Peyer's patch (tissue), 4 donors: ENCODE measurements at places on chromosomes 1 and 21.

- DNase-seq, result no peak
These were observed 276.9 kb downstream of the TM2D1 start for GRCh38 chr1:61447968-61448430.

GRCh38 chr1:7538849-7539768, 232.0 kb upstream of the VAMP3 start:
- no peak for DNase-seq

DNA sequence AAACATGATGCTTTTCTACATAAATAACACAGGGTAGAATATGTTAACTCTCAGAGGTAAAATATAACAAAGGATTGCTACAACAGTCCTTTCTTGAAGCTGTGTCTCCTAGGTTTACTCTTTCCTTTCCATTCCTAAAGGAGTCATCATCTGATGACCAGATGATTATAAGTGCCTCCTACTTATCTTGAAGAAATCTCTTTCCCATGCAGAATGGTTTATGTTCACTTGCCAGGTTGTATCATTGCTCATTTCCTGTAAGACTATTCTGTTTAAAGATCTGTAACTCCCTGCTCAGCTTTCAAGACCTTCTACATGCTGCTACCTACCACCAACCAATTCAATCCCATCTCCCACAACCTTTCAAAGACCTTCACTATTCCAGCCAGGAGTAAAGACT, 51.5 kb upstream of the PTCH2 start:
- DNase-seq, result no peak

DNA sequence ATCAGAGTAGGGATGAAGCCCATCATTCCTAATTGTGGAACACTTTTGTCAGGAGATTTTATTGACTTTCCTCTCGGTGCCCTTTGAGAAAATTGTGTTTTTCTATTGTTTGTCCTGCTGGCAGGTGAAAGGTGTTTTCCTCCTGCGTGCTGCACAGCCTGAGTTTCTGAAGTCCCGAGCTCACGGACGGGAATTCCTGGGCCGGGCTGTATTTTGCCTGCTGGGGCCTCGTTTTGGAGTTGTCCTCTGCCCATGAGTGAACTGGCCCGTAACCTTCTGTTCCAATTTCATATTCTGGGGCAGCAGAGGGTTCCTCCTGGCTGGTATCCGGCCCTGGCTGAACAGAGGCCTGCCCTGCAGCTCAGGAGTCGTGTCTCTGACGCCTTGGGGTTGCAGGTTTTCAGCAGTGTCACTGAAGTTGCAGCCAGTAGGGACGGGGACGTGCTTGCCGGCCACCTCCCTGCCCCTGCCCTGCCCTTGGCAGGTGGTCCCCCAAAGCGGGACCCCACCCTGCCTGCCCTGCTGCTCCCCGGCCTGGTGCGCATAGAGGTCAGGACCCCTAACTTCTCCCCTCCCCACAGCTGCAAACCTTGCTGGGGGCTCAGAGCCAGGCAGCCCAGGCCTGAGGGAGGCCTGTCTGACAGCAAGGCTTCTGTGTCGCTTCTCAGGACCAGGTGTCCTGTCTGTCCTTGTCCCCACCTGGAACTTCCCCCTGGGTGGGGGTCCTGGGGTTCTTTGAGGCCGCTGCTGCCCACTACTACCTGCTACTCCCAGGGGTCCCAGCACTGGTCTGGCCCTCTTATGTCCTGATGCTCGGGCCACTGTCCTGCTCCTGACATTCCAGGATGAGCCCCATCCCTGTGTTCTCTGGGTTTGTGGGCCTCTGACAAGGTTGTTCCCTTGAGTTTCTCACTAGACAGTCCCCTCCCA, 49.0 kb downstream of the SLX9 start:
- no peak for DNase-seq

- no peak for DNase-seq
These were observed 494 bp downstream of the SF3B4 start for GRCh38 chr1:149927056-149927562.

- no peak for DNase-seq
These were observed 36.2 kb upstream of the DUSP10 start for GRCh38 chr1:221778125-221778524.

GRCh38 chr1:227451057-227451456, 112.3 kb upstream of the ZNF678 start:
- no peak for DNase-seq

- no peak for DNase-seq
These were observed 7.0 kb downstream of the DCST2 start for GRCh38 chr1:155026588-155026987.

GRCh38 chr1:162873671-162874666, 13.0 kb upstream of the CCDC190 start:
- DNase-seq, result no peak

DNA sequence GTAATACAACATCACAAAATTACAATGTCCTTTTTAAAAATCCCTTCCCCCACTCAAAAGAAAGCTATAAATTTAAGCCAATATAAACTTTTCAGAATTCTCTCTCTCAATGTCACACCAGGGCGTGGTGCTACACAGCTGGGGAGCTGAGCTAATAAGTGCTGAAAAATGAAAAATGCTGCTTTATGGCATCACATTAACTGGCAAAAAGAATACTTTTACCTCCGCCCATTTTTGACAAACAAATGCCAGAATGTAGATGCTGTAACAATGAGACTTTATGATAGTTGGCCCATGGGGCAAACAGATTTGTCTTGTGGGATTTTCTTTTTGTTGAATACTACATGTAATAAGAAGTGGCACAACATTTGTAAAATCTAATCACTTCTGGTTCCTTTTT, 12.7 kb upstream of the LYPLAL1 start:
- DNase-seq, result no peak

- no peak for DNase-seq
These were observed 4.4 kb downstream of the KCNQ4 start for GRCh38 chr1:40787737-40788560.

DNA sequence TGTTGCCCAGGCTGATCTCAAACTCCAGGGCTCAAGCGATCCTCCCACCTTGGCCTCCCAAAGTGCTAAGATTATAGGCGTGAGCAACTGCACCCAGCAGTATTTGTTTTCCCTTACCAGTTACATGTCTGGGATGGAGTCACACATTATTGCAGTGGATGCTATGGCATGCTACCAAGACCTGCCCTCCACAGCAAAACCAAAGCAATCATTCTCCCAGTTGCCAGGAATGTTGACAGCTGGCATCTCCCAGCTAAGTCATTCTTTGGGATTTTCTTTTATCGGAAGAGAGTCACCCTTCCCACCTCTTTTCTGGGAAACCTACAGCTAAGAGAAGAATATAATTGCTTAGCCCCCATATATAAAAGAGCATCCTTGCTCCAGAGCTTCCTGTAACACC, 49.4 kb upstream of the RGS7 start:
- no peak for DNase-seq

DNA sequence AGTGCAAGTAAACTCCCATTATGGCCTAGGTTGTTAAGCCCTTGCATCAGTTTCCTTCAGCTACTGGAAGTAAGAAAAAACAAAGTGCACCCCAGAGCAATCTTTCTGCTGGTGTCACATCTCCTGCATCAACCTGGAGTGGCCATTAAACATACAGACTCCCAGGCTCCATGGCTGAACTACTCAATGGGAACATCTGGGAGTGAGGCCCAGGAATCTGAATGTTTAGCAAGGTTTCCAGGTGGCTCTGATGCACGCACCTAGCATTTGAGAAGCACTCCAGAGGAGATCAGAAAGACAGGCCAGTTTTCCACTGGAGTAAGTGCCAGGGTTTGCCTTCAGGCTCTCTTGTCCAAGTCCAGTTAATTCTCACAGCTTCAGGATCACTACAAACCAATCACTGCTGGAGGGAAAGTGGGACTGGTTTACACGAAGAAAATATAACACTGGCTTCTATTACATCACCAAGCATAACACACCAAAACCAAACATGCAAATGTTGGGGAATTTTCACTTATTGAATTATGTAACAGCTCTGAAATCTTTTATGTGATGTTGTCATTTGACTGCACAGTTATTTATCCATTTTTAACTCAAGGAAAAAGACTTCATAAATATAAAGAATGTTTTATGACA, 22.3 kb upstream of the ABCA4 start:
- DNase-seq, result no peak

DNA sequence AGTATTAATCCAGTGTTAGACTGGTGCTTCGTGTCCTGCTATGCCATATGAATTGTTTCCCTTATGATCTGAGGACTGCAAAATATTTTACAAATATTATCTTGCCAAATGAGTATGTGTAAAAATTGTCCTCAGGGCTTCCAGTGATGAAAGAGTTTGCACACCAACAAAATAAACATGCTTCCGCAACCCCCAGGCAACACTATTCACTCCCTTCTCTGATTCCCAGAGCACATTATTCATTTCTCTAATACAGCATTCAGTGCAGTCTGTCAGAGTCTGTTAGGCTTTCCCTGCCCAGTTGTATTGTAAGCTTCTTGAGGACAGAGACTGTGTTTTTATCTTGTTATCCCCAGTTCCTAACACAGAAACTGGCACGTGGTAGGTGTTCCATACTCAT, 409.9 kb upstream of the C1orf87 start:
- no peak for DNase-seq

DNA sequence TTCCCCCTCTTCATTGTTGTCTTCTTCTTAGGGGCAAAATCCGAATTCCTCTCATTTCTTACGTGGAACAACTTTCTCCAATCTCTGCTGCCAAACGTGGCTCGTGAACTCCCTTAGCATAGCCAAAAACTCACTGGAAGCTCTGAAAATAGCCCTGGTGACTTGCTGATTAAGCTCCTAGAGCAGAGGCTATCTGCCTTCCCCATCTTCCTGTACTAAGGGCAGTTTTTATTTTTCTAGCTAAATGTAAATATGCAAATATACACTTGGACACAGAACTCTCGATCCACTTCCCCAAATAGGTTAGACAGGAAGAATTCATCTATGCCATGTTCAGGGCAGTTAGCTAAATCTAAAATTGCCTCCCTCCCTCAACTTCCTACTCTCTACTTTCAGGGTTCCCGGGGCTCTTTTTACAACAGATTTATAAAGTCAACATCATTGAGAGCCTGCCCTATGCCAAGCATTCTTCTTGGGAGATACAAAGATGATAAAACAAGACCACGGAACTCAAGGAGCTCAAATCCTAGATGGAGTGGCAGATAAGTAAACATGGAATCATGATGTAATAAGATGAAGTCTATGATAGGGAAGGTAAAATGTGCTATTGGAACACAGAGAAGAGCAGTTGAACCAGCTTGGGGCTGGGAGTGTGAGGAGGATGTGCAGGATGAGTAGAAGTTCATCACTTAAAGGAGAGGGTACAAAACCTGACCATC, 59.4 kb upstream of the FMOD start:
- DNase-seq, result no peak

GRCh38 chr1:225896937-225897549, 8.1 kb upstream of the LEFTY1 start:
- peak; percentile 79 for DNase-seq

DNA sequence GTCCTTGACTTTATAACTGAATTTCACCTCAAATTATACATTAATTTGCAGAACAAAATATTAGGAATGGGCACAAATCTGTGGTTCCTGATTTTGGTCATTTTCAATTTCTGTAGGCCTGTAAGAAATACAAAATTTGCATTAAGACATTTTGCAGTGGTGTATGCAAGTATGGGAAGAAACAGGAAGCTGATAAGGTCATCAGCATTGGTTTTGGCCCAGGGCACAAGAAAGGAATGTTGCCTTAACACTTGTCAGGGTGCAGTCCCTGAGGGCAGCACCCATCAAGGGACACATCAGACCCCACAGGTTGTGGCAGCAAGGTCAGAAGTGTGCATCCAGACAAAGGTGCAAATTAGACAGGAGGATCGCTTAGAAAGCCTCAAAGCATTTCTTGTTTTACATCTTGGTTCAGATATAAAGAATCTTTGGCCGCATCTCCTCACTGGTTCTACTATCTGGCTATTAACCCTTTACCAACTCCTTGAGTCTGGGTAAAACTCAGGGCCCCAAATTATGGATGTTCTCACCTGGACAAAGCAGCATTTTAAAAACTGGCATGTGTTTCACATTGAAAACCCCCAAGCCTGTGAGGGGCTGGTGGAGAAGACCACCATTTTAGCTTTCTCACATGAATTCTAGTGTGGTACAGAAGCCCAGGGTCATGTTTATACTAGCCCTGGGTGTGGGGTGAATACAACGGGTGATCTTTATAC, 182.4 kb downstream of the CDC7 start:
- DNase-seq, result no peak

DNA sequence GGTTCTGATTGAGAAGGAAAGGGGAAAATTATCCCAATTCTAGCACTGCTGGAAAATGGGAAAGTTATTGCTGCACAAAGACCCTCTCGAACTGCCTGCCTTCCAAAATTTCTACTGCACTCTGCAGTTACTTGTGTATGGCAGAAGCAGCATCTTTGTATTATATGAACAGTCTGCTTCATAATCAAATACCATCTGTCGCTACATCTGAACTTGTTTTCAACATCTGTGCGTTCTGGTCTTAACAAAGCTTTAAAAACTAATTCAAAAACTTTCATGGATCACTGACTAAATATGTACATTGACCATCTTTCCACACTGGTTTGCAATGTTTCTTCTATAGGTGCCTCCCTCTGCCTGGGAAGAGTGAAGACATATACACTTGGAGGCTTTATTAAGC, 79.2 kb downstream of the PROX1 start:
- no peak for DNase-seq

- DNase-seq, result no peak
These were observed 154.2 kb downstream of the TENT5C start for GRCh38 chr1:117760069-117760468.

GRCh38 chr1:26252718-26253117, 18.7 kb downstream of the CEP85 start:
- no peak for DNase-seq

- DNase-seq, result no peak
These were observed 26.5 kb upstream of the SLC35A3 start for GRCh38 chr1:99943223-99943794.

DNA sequence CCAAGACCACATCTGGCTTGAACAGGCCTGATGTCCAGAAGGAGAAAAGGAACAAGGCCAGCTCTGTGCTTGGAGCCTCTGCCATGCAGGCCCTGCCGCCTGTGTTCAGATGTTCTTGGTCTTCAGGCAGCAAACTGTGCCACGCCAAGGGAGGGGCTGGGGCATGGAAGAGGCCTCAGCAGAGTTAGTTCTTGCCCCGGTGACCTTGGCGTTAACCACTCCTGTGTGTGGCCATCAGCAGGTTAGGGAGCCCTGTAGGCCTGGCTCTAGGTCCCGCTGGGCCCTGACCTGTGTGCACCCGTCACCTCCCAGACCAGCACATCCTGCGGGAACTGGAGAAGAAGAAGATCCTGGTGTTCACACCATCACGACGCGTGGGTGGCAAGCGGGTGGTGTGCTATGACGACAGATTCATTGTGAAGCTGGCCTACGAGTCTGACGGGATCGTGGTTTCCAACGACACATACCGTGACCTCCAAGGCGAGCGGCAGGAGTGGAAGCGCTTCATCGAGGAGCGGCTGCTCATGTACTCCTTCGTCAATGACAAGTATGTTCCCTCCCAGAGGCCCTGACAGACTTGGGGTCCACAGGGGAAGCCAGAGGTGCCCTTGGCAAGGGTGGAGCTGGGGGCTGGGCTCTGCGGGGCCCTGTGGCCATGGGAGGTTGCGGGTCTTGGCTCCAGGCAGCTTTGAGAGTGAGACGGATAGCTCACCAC, 7.1 kb downstream of the ZC3H12A start:
- DNase-seq, result peak; percentile 45
